Central memory CD4-positive, alpha-beta T cell (primary cell): ENCODE measurements at places on chromosomes 7 and 10.

- no peak for DNase-seq
These were observed 260.8 kb downstream of the FGFR2 start for GRCh38 chr10:121337427-121337826.

DNA sequence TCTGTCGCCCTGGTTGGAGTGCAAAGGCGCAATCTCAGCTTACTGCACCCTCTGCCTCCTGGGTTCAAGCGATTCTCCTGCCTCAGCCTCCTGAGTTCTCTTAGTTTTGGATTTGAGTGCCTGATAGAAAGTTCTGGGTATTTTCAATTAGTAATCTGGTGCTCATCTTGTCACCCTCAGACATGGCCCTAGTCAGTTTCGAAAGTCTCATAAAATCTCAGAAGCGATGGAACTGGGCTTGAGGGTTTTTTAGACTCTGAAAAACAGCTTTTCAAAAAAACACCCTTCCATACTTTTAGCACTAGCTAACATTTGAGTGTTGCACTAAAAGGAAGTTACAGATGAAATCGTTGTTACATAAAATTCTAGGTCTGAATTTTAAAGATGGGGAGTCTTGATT lies 9.4 kb upstream of the PIP4K2A start:
- DNase-seq, result no peak

GRCh38 chr10:46555713-46556514 lies 544 bp downstream of the GPRIN2 start:
- DNase-seq, result no peak

DNA sequence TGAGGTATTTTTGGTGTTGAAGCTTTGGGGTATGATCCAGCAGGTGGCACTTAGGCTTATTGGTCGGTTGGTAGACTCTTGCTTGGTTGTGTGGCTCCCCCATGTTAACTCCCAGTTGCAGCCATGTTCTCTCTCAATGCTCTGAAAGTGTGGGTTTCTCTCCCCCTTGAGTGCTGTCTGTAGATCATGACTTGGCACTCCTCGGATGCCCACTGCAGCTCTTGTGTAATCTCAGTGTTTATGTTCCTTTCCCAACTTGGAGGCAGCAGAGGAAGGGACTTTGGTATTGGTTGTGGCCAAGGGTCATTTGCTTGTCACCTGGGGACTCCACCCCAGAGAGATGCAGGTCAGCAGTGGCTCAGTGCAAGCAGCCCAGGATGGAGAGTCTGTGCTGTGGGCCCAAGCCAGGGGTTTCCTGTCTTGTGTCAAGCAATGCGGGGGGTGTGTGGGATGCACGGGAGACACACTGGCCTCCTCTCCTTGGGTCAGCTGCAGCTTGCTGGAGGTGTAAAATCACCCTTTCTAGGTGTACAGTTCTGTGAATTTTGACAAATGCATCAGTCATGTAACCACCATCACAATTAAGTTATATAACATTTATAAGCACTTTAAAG lies 36.9 kb downstream of the PIK3CG start:
- DNase-seq, result no peak

GRCh38 chr10:99339077-99339476 lies 9.9 kb downstream of the CNNM1 start:
- no peak for DNase-seq

DNA sequence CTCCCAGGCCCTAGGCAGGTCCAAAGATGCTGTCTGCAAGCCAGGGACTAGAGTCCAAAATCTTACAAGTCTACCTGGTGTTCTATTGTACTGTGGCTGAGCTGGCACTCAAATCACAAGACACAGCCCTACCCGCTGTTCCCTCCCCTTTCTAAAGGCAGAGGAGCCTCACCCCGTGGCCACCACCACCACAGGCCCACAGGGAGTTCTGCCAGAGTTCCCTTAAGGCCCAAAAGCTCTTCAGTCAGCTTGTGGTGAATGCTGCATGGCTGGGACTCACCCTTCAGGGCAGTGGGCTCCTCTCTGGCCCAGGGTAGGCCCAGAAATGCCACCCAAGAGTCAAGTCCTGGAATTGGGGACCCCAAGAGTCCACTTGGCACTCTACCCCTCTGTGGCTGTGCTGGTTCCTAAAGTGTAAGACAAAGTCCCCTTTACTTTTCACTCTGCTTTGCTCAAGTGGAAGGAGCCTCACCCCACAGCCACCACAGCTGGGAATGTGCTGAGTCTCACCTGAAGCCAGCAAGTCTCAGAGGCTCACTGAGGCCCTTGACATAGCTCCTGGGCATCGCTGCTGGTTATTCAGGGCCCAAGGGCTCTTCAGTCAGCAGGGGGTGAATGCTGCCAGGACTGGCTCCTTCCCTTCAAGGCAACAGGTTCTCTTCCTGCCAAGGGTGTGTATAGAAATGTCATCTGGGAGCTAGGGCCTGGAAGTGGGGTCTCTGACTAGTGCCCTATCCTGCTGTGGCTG lies 48.8 kb upstream of the PSAP start:
- no peak for DNase-seq

- DNase-seq, result no peak
These were observed 32.5 kb upstream of the INSIG1 start for GRCh38 chr7:155265144-155265543.

- DNase-seq, result no peak
These were observed 88.7 kb downstream of the MAD1L1 start for GRCh38 chr7:2143981-2144595.

- no peak for DNase-seq
These were observed 80.3 kb downstream of the FOXL3 start for GRCh38 chr7:370259-370625.

DNA sequence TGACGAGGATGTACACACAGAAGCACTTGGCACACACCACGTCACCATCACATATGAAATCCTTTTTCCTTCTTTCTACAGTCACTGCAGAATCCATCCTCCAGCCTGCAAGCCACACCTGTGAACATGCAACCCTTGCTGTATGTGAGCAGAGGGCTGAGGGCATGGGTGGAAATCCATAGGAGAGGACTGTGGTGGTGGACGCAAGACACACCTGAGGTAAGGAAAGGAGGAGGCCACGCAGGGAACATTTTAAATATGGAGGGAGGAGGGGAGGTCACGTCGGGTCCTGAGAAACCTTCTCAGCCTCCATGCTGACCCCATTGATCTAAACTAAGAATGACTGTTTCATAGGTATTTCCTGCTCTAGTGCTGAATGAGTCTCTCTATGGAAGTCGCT lies 28.6 kb downstream of the ADARB2 start:
- DNase-seq, result no peak
